ENCODE measurements at places on chromosomes 6 and 20.

DNA sequence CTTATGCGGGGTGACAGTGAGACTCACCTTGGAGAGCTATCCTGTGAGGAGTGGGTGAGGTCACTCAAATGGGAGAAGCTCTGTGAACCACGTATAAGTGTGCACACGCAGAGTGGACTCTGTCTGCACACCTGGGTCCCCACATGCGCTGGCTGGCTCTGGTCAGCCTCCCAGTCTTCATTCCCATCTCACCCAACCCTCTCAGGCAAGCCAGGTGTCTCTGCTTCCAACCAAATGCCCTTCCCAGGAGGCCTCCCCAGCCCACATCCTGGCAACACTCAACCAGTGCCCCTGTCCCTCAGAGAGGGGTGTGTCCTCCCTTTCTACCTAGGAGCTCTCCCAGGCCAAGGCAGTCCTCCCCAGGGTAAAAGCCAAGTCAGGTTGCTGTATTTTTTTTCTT, 8.0 kb upstream of the PI16 start:
- DNase-seq = no peak

DNA sequence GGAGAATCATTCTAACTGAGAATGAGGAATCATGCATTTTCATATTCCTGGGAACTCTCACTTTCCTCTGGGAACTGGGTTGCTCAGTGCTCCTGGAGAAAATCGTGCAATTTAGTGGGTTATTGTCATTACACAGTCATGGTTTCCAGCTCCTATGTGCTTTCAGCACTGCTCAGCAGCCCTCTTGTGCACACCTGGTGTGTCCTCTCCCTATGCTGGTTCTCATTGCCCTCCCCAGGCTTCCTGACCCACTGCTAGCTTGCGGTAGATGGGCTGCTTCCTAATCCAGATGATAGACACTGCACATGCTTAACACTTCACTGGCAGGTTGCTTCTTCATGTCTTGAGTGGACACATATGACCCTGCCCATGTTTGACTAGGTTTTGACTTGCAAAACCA, 39.7 kb downstream of the TMEM200A start:
- DNase-seq = no peak

DNA sequence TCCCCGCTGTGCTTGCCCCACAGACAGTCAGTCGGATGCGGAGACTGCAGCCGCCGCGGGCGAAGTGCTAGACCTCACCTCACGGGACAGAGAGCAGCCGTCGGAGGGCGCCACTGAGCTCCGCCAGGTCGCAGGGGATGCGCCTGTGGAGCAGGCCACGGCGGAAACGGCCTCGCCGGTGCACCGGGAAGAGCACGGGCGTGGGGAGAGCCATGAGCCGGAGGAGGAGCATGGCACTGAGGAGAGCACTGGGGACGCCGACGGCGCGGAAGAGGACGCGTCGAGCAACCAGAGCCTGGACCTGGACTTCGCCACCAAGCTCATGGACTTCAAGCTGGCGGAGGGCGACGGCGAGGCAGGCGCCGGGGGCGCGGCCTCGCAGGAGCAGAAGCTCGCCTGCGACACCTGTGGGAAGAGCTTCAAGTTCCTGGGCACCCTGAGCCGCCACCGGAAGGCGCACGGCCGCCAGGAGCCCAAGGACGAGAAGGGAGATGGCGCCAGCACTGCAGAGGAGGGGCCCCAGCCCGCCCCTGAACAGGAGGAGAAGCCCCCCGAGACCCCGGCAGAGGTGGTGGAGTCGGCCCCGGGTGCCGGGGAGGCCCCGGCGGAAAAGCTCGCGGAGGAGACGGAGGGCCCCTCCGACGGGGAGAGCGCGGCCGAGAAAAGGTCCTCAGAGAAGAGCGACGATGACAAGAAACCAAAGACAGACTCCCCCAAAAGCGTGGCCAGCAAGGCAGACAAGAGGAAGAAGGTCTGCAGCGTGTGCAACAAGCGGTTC, 66.4 kb downstream of the SSR1 start:
- DNase-seq = no peak

DNA sequence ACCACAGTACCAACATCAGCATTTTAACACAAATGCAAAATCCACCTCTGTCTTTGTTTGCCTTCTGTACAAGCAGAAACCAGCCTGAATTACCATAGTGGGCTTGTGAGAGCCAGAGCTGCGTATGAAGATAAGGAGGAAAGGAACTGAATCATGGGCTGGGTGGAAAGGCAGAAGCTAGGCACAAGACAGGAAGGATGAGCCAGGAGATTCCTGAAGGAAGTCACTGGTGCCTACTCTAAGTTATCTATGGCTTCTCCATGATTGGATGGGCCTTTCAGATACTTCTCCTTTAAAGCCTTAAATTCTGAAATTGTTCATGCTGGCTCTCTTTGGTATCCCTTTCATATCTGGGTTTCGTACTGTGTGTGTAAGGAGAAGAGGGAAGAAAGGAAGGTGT, 140.6 kb downstream of the LCA5 start:
- DNase-seq = no peak

GRCh38 chr20:24157213-24157612, 168.6 kb upstream of the GGTLC1 start:
- no peak for DNase-seq

DNA sequence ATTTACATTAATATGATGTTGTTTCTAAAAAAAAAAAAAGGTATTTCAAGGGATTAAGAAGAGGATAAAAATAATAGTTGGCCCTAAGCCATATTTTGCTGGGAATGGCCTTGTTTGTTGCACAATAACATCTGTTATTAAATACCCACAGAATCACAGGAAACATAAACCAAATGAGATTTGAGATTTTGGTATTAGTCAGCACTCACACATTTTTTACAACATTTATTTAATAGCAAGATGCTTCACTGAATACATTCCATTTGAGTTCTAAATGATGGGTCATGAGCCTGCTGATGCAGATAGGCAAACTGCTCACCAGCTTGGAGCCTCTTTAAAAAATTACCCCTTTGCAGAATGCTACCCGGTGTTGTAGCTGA, 92.9 kb upstream of the ENPP5 start:
- DNase-seq = no peak

DNA sequence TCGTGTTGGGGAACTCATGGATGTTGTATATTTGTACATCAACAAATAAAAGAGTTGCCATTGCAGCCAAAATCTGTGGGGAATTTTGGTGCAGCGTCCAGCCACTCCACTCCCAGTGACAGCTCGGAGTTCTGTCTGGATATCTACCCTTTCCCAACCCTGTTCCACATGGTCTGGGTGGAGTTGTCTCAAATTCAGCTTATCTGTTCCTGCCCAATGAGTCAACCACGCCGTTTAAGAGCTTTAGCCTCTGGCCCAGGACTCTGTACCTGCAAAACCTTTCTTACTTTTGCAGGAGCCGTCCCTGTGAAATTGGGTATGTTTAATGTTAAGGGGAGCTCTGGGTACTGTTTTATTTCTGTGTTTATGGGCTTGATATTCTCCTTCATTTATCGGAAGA, 33.9 kb upstream of the OVOL2 start:
- DNase-seq = no peak

DNA sequence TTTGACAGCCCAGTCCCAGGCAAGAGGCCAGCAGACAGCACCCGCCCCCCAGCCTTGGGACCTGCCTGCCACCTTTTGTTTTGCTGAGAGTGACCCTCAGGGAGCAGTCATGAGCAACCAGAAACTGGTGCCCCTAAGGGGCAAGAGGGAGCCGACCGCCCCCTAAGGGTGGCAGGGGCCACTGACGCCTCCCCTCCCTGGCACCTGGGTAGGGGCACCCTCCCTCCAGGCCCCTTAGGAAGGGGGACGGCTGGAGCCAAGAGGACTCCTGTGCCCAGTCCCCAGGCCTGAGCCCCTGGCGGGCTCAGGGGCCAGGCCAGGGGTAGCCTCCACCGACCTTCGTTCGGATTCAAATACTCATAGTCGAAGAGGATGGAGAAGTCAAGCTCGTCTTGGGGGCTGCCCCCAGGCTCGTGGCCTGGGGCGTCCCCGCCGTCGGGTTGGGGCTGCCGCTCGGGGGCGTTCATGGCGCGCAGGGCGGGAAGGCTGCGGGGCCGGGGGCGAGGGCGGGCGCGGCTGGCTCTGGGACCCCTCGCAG, 417 bp downstream of the NFATC2 start:
- peak; percentile 44 for DNase-seq

DNA sequence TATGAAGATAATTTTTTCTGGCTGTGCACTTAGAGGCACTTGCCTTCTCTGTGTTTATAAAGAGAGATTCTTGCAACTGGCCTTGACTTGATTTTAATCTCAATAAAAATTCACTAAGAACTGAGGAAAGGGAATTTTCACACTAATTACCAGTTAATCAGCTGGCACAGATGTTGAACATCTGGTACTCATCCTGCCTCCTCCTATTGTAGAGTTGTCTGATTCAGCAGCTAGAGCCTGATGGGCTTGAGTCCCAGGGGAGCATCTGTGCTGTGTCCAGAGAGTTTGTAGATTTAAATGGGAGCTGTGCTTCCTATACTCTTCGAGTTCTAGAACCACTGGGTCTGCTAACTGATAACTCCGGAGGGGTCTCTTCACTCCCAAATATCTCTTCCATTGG, 284.4 kb upstream of the RNF24 start:
- no peak for DNase-seq

GRCh38 chr6:4635666-4636065, 140.5 kb upstream of the CDYL start:
- no peak for DNase-seq

- DNase-seq = no peak
Measured at GRCh38 chr20:47789764-47790579, 4.7 kb upstream of the SULF2 start.

DNA sequence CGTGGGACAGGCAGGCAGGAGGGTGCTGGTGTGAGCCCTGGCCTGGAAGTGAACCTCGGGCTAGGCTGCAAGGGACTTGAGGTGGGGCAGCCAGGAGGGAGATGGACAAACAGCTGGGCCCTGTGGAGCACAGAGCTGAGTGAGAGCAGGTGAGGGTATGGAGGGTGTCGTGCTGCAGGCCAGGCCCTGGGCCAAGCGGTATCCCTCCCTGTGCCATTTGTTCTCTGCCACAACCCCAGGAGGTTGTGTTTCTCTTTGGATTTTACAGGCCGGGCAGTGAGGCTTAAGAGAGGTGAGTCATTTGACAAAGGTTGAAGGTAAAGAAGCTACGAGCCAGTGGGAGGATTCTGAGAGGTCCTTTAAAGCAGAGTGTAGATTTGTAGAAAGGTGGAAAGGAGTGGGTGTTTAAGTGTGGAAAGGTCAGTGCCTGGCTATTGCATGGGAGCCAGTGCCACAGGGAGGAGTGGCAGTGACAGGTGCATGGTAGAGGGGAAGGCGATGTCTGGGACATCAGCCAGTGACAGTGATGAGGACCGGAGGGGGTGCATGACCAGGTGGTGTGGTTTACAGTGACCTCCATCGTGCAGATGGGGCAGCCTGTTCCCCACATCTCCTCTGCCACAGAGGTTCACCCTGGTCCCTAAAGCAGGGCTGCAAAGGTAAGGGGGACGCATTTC, 39.8 kb downstream of the GMPR start:
- no peak for DNase-seq

- no peak for DNase-seq
Measured at GRCh38 chr6:13561624-13562267, 12.7 kb upstream of the SIRT5 start.

- no peak for DNase-seq
Measured at GRCh38 chr20:4046311-4046924, 31.1 kb upstream of the RNF24 start.

GRCh38 chr20:63536241-63536977, 767 bp downstream of the PTK6 start:
- DNase-seq = no peak

DNA sequence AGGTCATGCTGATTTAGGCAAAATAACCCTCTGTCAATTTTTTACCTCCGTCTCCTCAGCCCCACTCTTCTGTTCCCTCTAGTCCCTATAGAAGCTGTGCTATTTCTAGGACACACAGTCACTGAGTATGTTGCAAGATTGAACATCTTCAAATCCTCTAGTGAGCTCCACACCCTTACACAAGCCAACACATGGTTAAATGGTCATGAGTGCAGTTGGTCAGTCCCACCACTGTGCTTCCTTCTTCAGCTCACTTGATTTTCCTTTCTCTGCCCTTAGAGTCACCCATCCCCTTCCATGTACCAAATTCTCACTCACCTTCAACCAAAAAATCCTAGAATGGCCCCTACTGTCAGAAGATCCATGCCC, 48.2 kb upstream of the F13A1 start:
- DNase-seq = no peak

DNA sequence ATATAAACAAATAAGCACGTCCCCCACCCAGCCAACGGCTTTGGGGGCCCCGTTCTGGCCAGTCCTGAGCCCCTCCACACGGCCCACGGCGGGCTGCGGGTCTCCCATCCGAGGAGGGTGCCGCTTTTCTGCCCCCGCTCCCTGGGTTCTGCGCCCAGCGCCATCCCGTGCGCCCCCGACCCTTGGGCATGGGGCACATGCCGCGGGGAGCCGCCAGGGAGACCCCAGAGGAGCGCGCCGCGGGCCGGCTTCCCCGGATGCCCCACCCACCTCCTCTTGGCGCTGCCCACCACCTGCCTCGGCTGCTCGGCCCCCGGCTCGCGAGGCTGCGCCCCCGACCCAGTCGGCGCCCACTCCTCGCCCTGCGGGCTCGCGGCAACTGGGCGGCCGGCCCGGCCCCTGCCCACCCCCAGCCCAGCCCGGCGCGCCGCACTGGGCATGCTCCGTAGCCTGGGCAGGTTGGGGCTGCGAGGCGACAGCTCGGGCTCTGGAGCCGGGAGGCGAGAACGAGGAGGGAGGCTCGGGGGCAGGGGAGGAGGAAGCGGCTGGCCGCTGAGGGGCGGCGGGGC, 570 bp upstream of the PLCB4 start:
- no peak for DNase-seq

- DNase-seq = no peak
Measured at GRCh38 chr20:61414455-61414991, 162.5 kb downstream of the CDH4 start.

- DNase-seq = no peak
Measured at GRCh38 chr6:88135578-88136114, 30.5 kb downstream of the CNR1 start.

GRCh38 chr6:142182004-142182403, 34.9 kb downstream of the VTA1 start:
- no peak for DNase-seq

GRCh38 chr6:45026003-45026516, 302.1 kb upstream of the RUNX2 start:
- DNase-seq = no peak

- no peak for DNase-seq
Measured at GRCh38 chr6:14889611-14890593, 356.0 kb upstream of the JARID2 start.

- DNase-seq = no peak
Measured at GRCh38 chr20:61192337-61192950, 59.6 kb upstream of the CDH4 start.

GRCh38 chr6:130575971-130576370, 210.2 kb downstream of the TMEM200A start:
- DNase-seq = peak; percentile 22

GRCh38 chr6:150914372-150914771, 48.9 kb downstream of the MTHFD1L start:
- DNase-seq = no peak

GRCh38 chr6:110822249-110822648, 7.0 kb upstream of the CDK19 start:
- DNase-seq = no peak

DNA sequence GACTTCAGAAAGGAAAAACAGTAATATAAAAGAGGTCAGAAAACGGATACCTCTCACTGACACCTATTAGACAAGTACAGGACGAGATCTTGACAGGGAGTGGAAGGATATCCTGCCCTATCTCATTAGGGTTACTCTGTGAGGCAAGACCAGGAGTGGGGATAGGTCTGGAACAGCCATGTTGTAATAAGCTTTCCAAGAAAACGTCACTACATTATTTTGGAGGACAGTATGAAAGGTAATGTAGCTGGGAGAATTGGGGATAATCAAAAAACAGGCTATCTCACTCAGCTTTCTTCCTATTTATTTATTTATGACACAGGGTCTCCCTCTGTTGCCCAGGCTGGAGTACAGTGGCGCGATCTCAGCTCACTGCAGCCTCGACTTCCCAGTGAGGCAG, 25.3 kb downstream of the HMGN4 start:
- no peak for DNase-seq
